ENCODE measurements at places on chromosomes 7 and 10. TPM values are rescaled to one million over a fixed set of nuclear protein-coding genes. Genes with fewer than 3 reads are reported as not detected.

GRCh38 chr7:80372415-80372814, 139.4 kb downstream of the GNAT3 start:
- no peaks in the 10 kb centered on the region for H3K27me3 ChIP-seq
- H3K27ac ChIP-seq: no peak overlapping the region
- no peak for DNase-seq
- no peaks in the 10 kb centered on the region for H3K4me1 ChIP-seq
- H3K4me3 ChIP-seq: no peak overlapping the region
- no peaks in the 10 kb centered on the region for H3K36me3 ChIP-seq

GRCh38 chr10:35641676-35642034, 441 bp downstream of the FZD8 start:
- H3K4me1 ChIP-seq: peaks cover 63% of the 10 kb centered on the region
- H3K27me3 ChIP-seq: no peaks in the 10 kb centered on the region
- no peak for DNase-seq
- peak overlapping the region; percentile 99 for H3K27ac ChIP-seq
- H3K36me3 ChIP-seq: no peaks in the 10 kb centered on the region

GRCh38 chr7:147535701-147536111, 1054.9 kb upstream of the C7orf33 start:
- no peaks in the 10 kb centered on the region for H3K4me1 ChIP-seq
- H3K4me3 ChIP-seq: no peak overlapping the region
- no peaks in the 10 kb centered on the region for H3K27me3 ChIP-seq
- no peak for DNase-seq
- no peak overlapping the region for H3K27ac ChIP-seq

DNA sequence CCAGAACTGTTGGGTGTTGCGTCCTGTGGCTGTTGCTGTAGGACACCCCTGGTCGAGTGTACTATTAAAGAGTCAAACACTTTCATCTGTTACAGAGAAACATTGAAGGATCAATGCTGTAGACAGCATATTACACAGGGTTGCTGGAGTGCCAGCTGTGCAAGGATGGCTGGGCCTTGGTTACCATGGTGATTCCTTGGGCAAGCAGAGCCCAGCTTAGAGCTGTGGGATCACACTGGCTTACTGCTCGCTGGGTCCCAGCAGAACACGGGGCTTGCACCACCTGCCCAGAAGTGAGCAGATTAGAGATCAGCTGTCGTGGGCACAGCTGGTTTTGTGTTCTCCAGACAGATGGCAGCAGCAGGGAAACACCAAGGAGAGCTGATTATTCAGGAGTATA, 76.0 kb downstream of the GPR141 start:
- H3K4me3 ChIP-seq: no peak overlapping the region
- no peaks in the 10 kb centered on the region for H3K27me3 ChIP-seq
- no peak for DNase-seq
- no peaks in the 10 kb centered on the region for H3K36me3 ChIP-seq
- H3K4me1 ChIP-seq: peaks cover 14% of the 10 kb centered on the region

DNA sequence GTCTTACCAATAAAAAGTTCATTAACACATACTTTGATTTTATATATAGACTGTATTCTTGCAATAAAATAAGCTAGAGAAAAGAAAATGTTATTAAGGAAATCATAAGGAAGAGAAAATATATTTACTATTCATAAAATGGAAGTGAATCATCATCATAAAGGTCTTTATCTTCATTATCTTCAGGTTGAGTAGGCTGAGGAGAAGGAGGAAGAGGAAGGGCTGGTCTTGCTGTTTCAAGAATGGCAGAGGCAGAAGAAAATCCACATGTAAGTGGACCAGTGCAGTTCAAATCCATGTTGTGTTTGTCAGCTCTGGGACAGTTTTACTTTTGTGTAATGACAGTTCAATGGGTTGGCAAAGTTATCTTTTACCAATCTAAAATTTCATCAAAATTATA, 609.1 kb upstream of the ANKRD30A start:
- no peaks in the 10 kb centered on the region for H3K36me3 ChIP-seq
- H3K27ac ChIP-seq: no peak overlapping the region
- H3K27me3 ChIP-seq: no peaks in the 10 kb centered on the region

DNA sequence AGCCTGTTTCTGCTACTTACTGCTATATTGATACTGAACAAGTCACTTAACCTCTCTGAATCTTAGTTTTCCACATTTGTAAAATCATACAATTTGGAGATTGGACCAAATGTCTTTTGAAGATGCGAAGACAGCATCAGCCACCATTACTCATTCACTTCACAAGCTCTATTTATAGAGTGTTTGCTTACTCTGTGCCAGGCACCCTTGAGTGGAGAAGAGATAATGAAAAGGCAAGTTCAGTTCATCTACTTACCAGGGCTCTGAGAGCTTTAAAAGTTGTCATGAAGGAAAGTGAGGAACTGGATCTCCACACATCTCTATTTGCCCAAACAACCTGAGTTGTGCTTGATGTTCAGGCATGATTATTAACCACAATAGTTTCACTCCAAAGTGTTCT, 277.5 kb downstream of the CSTF2T start:
- H3K36me3 ChIP-seq: no peaks in the 10 kb centered on the region
- H3K27ac ChIP-seq: peak overlapping the region; percentile 73
- H3K4me1 ChIP-seq: peaks cover 61% of the 10 kb centered on the region
- no peaks in the 10 kb centered on the region for H3K27me3 ChIP-seq

- H3K4me1 ChIP-seq: peaks cover 8% of the 10 kb centered on the region
- no peak for DNase-seq
- no peak overlapping the region for H3K27ac ChIP-seq
- no peaks in the 10 kb centered on the region for H3K27me3 ChIP-seq
- no peaks in the 10 kb centered on the region for H3K36me3 ChIP-seq
- H3K4me3 ChIP-seq: no peak overlapping the region
These were observed 55.3 kb downstream of the NEURL1 start for GRCh38 chr10:103548581-103549348.

- H3K27me3 ChIP-seq: no peaks in the 10 kb centered on the region
- H3K4me1 ChIP-seq: no peaks in the 10 kb centered on the region
- no peak overlapping the region for H3K27ac ChIP-seq
- DNase-seq: no peak
- no peak overlapping the region for H3K4me3 ChIP-seq
These were observed 84.6 kb downstream of the AKAP9 start for GRCh38 chr7:92025260-92025659.

GRCh38 chr7:89503281-89503680, 651.0 kb upstream of the STEAP1 start:
- H3K36me3 ChIP-seq: no peaks in the 10 kb centered on the region
- H3K4me1 ChIP-seq: no peaks in the 10 kb centered on the region
- no peak overlapping the region for H3K27ac ChIP-seq
- DNase-seq: no peak
- H3K27me3 ChIP-seq: no peaks in the 10 kb centered on the region

DNA sequence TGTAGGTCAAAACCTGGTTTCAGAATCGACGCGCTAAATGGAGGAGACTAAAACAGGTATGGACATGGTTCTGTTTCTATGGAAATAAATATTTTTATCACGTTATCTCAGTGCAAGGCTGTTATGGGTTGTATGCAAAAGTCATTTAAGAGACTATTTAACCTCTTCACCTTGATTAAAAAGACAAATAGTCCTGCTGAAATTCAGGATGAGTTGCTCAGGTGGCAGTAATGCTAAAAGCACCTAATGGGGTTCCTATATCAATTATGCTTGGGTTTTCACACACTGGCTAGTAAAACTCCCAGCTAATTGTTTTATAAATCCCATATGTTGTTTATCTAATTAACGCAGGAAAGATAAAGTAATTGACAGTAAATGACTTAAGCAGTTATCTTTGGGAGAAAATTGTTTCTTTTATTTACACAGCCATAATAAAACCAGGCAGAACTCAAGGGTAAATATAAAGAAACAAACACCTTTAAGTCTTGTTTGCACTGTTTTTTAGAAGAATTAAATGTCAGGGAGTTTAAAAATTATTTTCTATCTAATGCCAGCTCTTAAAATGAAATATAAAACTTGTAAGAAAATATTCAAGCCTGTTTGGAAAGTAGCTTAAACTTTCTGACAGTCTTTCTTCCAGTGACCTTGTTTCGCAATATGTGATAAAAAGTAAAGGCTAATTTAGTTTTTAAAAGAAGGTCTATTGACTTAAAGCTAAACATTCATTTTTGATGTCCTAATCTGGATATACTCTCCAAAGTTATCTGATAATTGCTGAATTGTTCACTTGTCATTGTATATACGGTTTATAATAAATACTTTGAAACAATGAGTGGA, 3.2 kb downstream of the HHEX start:
- H3K27ac ChIP-seq: no peak overlapping the region
- no peak for DNase-seq
- peaks cover 41% of the 10 kb centered on the region for H3K4me1 ChIP-seq

- H3K27me3 ChIP-seq: no peaks in the 10 kb centered on the region
- H3K27ac ChIP-seq: peak overlapping the region; percentile 97
- peak overlapping the region; percentile 88 for H3K4me3 ChIP-seq
- DNase-seq: peak; percentile 59
- peaks cover 89% of the 10 kb centered on the region for H3K4me1 ChIP-seq
These were observed 744 bp downstream of the FRAT2 start for GRCh38 chr10:97333601-97334369.

DNA sequence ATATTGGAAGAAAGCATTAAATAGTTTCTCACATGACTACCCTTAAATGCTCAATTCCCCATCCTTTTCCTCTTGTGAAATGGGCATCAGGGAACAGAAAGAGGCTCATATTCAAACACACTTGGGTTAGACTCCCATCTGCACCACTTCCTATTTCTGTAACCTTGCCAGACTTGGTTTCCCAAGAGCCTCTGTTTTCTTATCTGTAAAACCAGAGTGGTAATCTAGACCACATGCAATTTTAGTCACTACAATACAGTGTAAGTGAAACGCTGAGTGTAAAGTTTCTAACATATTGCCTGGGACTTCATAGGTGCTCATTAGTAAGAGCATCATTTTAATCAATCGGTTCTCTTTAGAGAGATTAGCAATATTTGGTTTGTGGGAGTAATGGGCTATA, 136.3 kb downstream of the SORCS1 start:
- H3K4me3 ChIP-seq: no peak overlapping the region
- H3K36me3 ChIP-seq: no peaks in the 10 kb centered on the region
- H3K27me3 ChIP-seq: no peaks in the 10 kb centered on the region
- H3K27ac ChIP-seq: no peak overlapping the region

- H3K4me3 ChIP-seq: no peak overlapping the region
- no peaks in the 10 kb centered on the region for H3K36me3 ChIP-seq
- no peak for DNase-seq
These were observed 22.6 kb downstream of the COL28A1 start for GRCh38 chr7:7512861-7513597.

DNA sequence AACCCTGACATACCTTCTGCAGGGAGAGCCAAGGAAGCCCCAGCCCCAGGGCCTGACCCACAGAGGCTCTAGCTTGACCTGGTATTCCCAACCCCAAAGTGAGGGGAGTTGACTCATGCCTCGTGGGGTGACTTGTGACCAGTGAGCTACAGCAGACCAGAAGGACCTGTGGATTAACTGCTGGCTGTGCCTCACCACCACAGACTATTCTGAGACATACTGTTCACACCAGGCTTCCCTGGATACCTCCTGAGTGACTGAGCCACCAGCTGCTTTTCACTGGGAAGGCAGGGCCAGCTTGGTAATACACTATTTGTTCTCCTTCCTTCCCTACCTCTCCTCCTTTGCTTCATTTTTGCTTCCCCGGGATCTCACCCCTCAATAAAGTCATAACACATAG, 7.3 kb downstream of the PLXNA4 start:
- no peaks in the 10 kb centered on the region for H3K36me3 ChIP-seq
- no peak overlapping the region for H3K27ac ChIP-seq
- no peak overlapping the region for H3K4me3 ChIP-seq
- H3K4me1 ChIP-seq: peaks cover 28% of the 10 kb centered on the region
- no peak for DNase-seq
- H3K27me3 ChIP-seq: peaks cover 37% of the 10 kb centered on the region

- H3K4me3 ChIP-seq: no peak overlapping the region
- H3K36me3 ChIP-seq: no peaks in the 10 kb centered on the region
- H3K27ac ChIP-seq: no peak overlapping the region
- no peaks in the 10 kb centered on the region for H3K27me3 ChIP-seq
- DNase-seq: no peak
These were observed 41.1 kb downstream of the ASZ1 start for GRCh38 chr7:117386110-117386706.

GRCh38 chr7:14336256-14336655, 346.8 kb upstream of the ETV1 start:
- H3K27me3 ChIP-seq: no peaks in the 10 kb centered on the region
- no peak overlapping the region for H3K4me3 ChIP-seq
- no peaks in the 10 kb centered on the region for H3K36me3 ChIP-seq
- H3K27ac ChIP-seq: no peak overlapping the region
- no peak for DNase-seq
- H3K4me1 ChIP-seq: peaks cover 5% of the 10 kb centered on the region

DNA sequence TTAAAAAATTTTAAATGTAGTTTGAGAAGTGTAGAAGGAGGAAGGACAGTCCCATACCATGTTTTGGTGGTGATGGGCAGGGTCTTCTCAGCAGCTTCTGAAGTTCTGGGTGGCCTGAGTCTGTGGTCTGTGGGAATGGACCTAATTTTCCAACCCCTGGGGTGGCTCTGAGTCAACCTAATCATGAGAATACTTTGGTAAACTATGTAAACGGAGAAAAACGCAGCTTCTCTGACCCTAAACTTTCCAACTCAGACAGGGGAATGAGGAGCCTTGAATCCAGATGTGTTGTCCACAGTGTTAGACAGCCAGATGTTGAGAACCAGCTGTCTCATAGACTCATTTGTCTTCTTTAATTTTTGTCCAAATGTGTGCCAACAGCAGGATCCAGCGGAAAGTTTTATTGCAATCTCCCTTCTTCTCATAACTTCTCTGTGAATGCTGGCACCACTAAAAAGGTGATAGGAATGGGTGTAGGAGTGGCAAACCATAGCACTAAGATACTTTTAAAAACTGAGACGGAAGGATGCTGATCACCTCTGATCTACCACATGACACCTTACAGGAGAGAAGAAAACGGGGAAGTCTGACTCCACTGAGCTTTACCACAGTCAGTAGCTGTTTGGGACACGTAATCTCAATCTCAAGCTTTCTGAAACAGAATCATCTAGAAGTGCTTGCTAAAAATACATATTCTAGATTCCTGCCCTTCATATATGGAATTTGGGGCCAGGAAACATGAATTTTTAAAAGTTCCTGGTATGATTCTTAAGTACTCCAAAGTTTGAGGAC, 90.5 kb upstream of the PHYHIPL start:
- H3K36me3 ChIP-seq: no peaks in the 10 kb centered on the region
- no peaks in the 10 kb centered on the region for H3K27me3 ChIP-seq
- no peak overlapping the region for H3K27ac ChIP-seq

The CDC123 gene
- 41.8 TPM for total RNA-seq

The ZCWPW1 gene
- total RNA-seq: 4.6 TPM

The PTPRE gene
- total RNA-seq: 13.8 TPM

The PON1 gene
- not detected for total RNA-seq

The LLCFC1 gene
- not detected for total RNA-seq

The FUOM gene
- total RNA-seq: 5.1 TPM

The CUL1 gene
- total RNA-seq: 48.2 TPM

The OGDHL gene
- total RNA-seq: 4.5 TPM

The DYDC2 gene
- total RNA-seq: not detected

The TWIST1 gene
- 1.3 TPM for total RNA-seq

The PLCE1 gene
- 11.2 TPM for total RNA-seq
